Activated CD4-positive, alpha-beta T cell treated with anti-CD3 and anti-CD28 coated beads, Interleukin-2, amount 50 U/mL, for 24 hours (primary cell): ENCODE measurements at places on chromosomes 4 and X.

DNA sequence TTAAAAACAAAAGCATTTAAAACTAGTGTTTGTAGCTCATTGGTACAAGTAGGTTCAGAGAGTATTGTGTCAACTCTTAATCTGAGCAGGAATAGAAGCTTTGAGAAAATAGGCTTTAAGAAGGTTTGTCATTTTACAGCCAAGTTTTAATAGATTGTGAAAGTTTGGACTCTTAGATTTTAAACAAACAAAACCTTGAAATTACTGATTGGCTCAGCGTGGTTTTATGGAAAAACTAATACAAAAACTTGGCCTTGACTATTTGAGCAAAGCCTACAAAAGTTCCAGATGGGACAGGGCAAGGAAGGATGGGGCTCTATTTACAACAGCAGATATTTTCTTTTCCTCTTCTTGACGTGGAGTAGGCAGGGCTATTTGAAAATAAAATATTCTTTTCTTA lies 16.5 kb downstream of the ZFX start:
- DNase-seq, result no peak

DNA sequence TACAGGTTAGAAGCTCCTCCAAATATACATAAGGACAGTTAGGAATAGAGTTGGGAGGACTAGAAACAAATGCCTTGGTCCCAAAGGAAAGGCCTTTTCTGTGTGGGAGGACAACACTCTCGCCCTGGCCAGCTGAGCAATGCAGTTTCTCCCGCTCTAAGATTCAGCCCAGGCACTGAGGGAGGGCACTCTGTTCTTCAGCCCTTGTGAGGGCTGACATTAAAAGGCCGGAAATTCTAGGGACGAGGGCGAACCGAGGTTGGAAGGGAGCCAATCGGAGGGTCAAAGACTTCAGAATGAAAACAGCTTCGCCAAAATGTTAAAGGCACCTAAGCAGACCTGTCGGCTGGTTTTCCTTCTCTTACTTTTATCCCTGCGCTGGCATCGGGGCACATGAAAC lies 2.9 kb upstream of the PTCHD1 start:
- no peak for DNase-seq

GRCh38 chr4:55303760-55304165 lies 42.3 kb upstream of the SRD5A3 start:
- DNase-seq, result no peak

DNA sequence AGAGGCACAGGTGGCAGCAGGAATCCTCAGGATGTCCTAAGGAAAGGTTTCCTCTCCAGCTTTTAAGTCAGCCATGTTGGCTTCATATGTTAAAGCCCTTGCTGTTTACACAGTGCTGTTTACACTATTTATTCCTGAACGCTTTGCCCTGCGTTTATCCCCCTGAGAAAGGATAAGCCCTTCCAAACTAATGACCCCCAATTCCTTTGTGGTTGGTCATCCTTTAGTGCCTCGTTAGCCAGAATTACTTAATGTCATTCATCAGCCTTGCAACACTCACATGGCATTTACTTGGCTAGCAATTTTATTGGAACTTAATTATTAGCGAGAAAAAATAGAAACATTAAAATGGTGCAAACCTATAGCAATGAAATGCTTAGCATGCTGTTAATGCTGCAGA lies 23.8 kb downstream of the VCX2 start:
- no peak for DNase-seq

DNA sequence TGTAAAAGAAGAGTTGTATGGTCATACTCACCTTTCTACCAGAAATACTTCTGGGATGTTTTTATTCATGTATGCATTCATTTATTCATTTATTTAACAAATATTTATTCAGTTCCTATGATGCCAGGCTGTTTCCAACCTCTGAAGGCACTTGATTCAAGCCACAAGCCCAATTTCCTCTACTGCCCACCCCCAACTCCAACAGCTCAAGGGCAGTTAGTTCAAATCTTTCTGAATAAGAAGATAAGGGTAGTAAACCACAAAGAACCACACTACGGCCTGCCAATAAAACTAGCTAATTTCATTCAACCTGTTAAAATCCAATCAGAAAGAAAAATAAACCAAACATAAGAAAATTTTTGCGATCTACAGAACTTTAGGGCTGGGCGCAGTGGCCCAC lies 31.2 kb downstream of the LRBA start:
- DNase-seq, result no peak

- no peak for DNase-seq
Observed at GRCh38 chr4:59960143-59960542, 1240.0 kb upstream of the ADGRL3 start.

GRCh38 chrX:19825271-19825670 lies 62.1 kb downstream of the SH3KBP1 start:
- no peak for DNase-seq

DNA sequence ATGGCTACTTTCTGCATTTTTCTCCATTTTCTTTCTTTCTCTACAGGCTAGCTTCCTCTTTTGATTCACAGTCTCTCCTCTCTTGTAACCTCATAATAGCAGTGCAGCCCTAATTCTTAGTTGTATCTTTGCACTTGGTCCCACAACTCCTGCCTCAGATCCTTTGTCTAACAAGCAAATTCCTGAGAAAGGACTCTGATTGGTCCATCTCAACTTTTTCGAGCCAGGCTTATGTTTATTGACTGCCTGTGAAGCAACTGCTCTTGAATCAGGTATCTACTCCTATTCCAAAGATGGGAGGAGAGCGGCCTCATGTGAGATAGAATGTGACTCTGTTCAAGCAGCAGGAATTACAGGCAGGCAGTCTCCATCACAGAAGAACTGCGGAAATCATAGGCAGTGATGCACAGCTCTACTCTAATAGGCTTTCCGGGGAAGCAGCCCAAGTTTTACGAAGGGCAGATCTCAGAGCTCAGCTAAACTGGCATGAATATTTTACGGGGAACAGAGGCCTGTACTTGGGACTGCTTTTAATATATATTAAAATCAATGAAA lies 123.5 kb downstream of the GABRB1 start:
- DNase-seq, result no peak

DNA sequence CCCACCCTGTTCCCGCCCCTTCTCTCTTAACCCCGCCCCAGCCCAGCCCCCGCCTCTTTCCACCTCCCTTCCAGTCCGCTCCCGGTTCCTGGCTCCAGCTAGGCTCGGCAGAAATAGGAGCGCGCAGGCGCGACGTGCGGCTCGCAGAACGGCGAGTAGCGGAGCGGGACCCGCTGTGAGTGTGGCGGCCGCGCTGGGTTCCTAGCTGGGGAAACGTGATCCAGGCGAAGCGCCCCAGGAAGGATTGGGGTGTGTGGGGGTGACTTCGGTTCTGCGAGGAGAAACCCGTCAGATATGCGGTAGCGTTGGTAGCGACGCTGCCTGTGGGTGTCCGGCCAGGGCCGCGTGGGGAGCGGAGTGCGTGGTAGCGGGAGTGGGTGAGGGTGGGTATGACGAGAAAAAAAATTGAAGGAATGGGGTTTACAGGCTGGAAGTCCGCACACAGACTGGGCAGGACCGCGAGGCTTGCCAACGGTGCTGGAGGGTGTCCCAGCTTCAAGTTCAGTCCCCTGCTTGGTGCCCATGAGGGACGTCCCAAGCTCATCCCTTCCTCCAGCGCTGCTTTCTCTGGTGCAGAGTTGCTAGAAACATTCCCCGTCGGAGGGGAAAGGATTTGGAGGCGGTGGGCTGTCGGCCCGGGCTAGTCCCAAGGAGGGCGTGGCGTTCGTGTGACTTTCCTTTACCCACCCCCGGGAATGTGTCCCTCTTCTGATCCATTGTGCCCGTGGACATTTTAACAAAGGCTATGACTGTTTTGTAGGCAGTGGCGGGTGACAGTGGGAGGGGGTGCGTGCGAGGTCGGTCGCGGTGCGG lies at the start of gene PRRG1:
Gene PRRG1, plus strand, starts transcription at position 144 of the 813 bp plus-strand sequence. CDS start 56,886 bp downstream, outside the sequence.
- no peak for DNase-seq

DNA sequence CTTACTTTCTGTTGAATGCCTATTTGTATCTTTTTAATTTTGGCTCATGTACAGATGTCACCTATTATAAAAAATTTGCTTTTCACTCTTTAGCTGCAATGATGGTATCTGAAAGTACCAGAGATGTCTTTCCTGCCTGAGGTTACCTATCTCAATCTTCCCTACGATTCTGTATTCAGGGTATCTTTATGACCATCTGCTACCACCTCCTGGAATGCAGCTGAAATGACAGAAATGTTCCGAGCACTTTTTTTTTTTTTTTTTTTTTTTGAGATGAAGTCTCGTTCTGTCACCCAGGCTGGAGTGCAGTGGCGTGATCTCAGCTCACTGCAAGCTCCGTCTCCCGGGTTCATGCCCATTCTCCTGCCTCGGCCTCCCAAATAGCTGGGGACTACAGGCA lies 136.4 kb downstream of the REPS2 start:
- DNase-seq, result no peak

DNA sequence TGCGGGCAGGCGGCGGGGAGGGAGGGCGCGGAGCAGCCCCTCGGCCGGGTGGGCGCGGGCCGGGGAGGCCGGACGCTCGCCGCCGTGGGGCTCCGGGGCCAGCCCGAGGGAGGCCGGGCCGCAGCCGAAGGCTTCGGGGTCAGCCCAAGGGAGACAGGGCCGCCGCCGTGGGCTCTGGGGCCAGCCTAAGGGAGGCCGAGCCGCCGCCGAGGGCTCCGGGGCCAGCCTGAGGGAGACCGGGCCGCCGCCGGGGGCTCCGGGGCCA lies 251 bp downstream of the KIAA0232 start:
- DNase-seq, result no peak

DNA sequence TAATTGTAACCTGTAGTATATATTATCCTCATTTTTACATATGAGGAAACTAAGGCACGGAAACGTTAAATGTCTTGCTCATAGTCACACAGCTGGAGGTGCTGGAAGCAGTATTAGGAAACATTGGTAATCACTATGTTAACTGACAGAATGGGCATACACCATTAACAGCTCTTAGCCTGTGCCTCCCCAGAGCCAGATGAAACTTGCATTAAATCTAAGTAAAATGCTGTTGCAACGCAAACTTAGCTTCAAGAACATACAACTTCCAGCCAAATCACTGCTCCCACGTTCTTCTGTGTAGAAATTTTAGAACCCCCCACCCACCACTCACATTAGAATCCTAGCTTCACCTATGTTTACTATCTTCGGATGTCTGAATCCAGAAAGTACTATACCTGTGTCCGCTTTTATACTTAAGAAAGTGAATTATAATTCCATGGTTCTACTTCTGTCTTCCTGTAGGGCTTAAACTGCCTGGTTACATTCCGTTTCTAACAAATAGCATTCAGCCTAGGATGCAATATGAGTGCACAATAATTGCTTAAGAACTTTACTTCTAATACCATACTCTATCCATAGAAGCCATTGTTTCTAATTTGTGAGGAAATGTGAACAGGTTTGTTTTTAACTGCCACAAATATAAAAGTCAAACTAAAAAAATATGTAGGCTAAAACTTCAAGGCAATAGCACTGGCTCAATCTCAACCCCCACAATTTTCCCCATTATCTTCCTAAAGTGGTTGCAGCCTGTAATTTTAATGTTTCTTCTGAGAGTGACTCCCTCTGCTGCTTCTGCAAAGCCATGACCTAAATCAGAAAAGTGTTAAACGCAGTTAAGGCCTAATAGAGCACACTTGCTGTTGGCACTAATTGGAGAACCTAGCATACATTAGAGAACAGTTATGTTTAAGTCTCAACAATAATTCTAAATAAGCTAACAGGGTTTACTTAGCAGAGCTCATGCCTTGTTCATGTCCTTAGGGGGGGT lies 4.4 kb downstream of the UNC5C start:
- DNase-seq, result no peak

- no peak for DNase-seq
Observed at GRCh38 chrX:120271218-120271617, 20.6 kb downstream of the ZBTB33 start.

GRCh38 chr4:168831585-168831918 lies 178.5 kb downstream of the CBR4 start:
- no peak for DNase-seq

DNA sequence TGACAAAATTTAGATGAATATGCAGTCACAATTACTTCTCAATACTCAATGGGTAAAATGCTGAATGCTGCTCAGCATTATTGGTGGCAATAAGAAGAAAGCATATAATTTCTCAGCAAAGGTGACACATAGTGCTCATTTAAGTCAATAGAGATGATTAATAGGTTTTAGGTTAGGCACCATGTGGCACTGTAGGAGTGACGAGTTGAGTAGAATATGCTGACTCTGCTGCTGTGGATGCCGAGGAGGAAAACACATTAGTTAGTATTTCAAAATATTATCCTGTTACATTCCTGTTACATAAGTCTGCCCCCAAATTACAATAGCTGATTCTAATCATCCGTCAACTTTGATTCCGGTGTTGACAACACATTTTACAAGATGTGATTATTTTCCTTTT lies 13.7 kb upstream of the CXCL5 start:
- DNase-seq, result no peak

- DNase-seq, result no peak
Observed at GRCh38 chrX:121283921-121284320, 236.5 kb downstream of the GLUD2 start.

DNA sequence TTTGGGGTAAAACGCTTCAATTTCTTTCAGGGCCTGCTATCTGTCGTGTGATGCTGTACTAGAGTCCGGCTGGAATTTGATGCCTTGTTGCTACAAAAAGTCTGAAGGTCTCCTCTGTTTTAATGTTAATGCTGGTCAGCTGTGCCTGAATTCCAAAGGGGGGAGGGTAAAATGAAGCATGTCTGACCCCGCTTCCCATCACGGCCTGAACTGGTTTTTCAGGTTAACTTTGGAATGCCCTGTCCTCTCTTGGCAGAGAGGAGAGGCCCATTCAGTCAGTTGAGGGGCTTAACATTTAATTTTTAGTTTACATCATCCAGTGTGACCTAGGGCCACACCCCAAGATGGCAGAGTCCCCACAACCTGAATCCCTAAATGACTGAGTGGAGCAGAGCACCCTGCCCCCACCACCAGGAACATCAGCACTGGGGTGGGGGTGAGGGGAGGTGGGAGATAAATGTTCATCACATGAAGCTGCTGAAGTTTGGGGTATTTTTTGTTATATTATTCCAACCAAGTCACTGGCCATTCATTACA lies 47.9 kb upstream of the GPR78 start:
- DNase-seq, result no peak

- DNase-seq, result no peak
Observed at GRCh38 chrX:20402956-20403355, 136.2 kb upstream of the RPS6KA3 start.

- DNase-seq, result no peak
Observed at GRCh38 chr4:15926486-15926885, 12.1 kb downstream of the FGFBP1 start.
